ENCODE measurements at places on chromosomes 12 and 14.

DNA sequence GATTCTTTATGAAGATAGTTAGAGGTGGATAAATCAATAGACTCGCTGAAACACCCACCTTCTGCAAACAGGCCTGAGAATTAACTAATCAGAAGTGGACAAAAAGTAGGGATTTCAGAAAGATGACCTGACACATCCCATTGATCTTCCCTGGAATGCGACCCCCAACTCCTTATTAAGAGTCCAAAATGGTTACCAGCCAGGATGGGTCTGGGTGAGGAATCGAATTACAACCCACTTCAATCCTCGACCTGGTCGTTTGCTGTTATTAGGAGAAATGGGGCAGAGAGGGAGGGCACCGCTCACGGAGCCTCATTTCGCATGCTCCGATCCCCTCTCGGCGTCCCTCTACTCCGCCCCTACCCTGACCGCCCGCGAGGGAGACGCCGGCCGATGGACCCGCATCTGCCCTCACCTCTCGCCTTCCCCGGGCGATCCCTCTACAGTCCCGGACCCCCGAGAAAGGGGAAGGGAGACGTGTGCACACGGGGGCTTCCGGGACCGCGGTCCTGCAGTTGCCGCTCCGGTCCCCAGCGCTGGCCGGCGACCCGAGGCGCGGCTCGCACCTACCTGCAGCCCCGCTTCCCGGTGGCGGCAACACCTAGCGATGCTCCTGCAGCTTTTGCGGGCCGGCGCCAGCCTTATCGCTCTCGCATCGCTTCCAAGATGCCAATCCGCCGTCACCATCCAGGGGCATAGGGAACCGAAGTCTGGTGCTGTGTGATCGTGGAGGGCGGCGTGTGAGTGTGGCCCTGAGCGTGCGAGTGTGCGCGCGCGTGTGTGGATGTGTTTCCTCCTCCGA, 69.3 kb upstream of the USP15 start:
- DNase-seq: no peak

DNA sequence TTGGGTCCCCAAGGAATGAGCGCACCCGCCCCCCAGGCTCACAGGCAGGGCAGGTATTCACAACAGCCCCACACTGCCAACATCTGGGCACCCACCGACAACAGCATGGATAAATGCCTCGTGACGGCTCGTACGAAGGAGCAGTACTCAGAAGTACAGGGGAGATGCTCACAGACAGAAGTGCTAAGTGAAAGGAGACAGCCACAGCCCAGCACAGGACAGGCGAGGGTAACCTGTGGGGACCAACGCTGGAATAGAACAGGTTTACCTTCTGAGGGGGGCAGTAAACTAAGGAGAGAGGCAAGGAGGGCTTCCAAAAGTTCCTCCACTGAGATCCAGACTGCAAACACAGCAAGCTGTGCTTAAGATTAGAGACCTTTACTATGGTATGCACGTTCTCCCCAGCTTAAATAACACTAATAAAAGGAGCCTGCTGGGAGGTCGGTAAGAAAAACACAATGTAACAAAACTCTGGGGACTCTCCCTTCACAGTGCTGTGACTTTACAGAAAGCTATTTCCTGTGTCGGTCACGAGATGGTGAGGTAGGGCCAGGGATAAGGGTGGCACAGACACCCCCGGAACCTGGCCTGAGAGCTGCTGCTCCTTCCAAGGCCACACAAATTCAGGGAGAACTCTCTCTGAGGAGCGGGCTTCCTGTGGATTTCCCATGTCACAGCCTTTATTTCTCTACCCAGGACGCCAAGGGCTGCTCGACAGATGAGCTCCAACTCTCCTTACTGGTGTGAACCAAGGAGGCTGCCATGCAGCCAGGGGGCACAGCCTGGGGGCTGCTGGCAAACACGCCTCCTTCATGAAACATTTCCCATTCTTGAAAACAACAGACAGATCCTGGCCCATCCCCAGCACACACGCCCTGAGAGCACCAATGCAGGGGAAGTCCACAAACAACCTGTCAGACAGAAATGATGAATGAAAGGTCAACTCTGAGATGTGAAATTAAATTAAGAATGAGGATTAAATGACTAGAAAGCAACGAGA, 26.3 kb downstream of the SLC15A4 start:
- no peak for DNase-seq

GRCh38 chr12:108196921-108197320, 67.8 kb downstream of the WSCD2 start:
- no peak for DNase-seq

DNA sequence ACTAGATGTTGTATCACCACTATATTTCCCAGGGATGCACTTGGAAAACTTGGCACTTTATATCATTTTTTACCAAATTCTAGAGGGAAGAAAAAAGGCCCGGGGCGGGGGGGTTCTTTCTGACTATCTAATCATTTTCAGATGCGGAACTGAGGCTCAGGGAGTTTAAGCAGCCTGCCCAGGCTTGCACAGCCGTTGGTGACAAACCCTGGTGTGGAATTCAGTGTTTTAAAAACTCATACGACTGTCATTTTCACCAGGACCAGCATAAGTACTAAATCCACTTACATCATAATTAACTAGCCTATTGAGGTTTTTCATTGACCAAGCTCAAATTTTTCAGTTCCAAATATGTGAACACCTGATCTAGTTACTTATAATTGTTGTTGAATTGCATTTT, 181.0 kb downstream of the IPO8 start:
- no peak for DNase-seq

- no peak for DNase-seq
These were observed 22.8 kb upstream of the SSPN start for GRCh38 chr12:26172539-26172938.

DNA sequence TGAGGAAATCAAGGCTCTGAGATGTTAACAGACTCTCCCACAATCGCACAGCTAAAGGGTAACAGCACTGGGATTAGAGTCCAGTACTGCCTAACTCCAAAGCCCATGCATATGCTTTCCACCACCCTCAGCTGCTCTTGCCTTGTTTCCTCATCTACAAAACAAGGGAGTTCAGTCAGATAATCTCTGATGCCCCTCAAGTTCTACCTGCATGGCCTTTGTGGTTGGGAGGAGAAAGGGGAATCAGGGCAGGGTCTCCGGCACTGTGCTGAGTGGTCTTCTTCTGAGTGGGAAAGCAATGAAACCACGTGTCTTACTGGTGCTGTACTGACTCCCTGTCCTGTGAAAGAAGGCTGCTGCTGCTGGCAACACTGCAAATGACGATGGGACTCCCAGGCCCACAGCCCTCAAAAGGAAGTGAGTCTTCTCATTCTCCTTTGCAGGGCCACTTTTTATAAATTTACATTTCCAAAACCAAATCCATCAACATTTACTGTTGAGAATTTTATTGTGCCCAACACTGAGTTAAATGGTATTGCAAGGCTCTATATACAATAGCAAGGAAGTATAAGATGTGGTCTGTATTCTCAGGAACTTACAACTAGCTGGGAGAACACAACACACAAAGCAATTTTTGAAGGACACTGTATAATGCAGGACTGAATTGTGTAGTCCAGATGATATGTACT, 19.7 kb upstream of the DUSP16 start:
- DNase-seq: no peak

- no peak for DNase-seq
These were observed 479.2 kb downstream of the RPS29 start for GRCh38 chr14:49106741-49107667.

GRCh38 chr14:81436296-81437138, 36.4 kb upstream of the STON2 start:
- no peak for DNase-seq

DNA sequence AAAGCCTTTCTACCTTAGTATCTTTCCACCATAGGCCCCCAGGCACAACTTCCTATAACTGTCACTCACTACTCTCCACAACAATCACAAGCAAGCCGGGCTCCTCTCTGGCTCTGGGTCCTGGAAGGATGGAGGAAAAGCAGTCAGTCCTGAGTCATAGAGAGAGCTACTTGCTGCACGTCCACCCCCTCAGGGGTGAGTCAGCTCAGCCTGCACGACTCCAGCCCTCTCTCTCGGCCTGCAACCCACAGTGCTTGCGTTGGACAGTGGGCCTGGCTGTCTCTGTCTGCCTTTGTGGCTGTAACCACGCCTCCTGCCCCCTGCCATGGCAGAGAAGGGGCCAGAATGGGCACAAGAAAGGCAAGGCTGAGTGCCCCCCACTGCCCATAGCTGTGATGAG, 154.1 kb upstream of the FKBP4 start:
- no peak for DNase-seq

DNA sequence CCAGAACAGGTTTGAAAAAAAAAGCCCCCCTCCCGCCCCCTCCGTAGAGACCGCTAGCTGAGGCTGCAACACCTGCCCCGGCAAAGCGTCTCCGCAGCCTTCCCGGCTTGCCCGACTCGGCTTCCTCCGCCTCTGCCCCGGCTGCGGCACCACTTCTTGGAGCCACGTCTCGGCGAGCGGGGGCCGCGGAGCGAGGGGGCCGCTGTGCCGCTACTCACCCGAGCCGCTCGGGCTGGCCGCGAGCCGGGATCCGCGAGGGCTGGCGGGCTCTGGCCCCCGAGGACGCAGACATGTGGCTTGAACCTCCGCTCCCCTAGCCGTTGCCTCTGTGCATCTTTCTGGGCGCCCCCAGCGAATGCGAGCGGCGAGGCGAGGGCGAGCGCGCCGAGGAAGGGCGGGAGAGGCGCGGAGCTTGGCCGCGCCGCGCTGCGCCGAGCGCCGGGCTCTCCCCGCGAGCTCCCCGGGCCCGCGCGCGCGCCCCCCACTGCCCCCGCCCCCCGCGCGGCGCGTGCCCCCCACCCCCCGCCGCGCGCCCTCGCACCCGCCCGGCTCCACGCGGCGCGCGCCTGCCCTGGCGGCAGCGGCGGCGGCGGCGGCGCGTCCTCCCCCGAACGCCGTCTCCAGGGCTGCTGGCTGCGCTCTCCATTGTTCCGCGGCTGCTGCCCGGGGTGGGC, 249.5 kb downstream of the APAF1 start:
- no peak for DNase-seq

DNA sequence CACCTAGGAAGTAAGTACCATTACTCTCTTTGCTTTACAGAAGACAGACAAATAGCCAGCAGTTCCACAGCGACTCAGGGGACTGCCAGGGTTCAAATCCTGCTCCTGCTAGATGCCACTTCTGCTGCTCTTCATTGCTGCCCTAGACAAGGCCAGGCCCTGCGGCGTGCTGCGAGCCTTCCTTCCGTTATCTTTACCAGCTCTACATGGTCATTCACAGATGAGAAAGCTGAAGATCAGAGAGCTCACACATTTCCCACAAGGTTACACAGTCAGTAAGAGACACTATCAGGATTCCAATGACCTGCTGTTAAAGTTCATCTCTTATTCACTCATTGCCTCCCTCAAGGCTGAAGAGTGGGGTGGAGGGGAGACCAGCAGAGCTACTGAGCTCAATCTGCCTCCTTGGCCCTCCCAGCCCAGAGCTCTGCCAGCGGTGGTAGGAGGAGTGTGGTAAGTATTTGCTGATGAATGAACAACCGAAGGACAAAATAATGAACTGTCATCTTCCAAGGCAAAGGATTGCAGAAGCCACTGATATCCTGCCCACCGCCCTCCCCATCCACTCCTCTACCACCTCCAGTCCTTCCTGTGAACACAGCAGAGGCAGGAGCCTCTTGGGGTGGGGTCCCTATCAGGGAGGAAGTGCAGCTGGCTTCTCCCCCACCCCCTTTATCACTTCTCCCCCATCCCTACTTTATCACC, 14.6 kb upstream of the HDAC7 start:
- DNase-seq: no peak

GRCh38 chr12:30805959-30806358, 51.2 kb upstream of the CAPRIN2 start:
- no peak for DNase-seq

DNA sequence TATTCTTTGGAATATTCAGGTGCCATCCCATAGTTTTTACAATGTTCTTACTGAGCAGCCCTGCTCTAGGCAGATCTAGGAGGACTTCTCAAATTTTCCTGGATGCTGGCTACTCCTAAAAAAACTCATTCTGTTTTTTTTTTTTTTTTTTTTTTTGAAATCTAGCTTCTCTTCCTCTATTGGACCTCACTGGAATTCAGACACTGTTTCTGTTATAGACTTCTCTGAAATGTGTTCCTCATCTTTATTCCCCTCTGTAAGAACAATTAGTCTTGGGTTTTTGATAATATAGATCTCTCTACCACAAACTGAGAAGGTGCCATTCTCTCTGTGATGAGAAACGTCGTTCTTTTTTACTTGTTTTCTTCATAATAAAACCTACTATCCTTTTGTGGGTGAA, 115.3 kb upstream of the CCND2 start:
- no peak for DNase-seq

GRCh38 chr12:3964439-3964838, 91.2 kb upstream of the PARP11 start:
- DNase-seq: no peak

- no peak for DNase-seq
These were observed 1168.4 kb downstream of the TMEM121 start for GRCh38 chr14:106694638-106695393.

DNA sequence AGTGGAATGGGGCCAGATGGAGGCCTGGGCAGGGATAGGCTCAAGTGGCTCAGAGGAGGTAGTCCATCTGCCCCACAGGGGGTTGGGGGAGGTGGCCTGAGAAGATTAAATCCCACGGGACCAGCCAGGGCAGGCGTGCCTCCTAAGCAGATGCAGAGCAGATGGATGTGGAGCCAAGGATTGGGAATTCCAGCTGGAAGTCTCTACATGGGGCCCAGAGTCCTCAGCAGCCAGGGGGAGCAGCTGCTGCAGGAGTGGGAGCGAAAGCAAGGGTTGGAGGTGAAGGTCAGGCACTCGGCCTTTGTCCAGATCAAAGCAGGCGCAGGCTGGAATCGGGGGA, 42.4 kb upstream of the VRK1 start:
- DNase-seq: no peak

- no peak for DNase-seq
These were observed 13.2 kb downstream of the KCNH3 start for GRCh38 chr12:49552014-49552413.

- DNase-seq: no peak
These were observed 142.8 kb downstream of the BTG1 start for GRCh38 chr12:92002673-92003382.

- no peak for DNase-seq
These were observed 152.7 kb upstream of the KITLG start for GRCh38 chr12:88733008-88733407.

DNA sequence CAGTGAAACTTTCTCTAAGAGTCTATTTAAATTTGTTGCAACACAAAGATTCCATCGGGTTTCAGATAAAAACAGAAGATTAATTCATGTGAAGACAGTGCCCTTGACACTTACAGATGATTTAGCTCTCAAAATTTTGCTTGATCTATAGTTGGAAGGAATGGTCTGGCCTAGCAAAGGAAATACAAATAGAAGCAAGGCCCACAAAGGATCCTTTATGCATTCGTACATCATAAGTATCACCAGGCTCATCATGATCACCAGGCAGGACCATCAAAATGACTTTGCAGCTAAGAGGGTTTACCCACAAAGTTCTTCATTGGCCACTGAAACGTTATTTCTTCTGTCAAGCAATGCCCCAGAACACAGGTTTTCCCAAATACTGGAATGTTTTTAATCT, 24.8 kb downstream of the JKAMP start:
- DNase-seq: no peak

GRCh38 chr14:62017651-62018230, 255.5 kb downstream of the SNAPC1 start:
- no peak for DNase-seq

Data from stimulated activated CD8-positive, alpha-beta memory T cell treated with anti-CD3 and anti-CD28 coated beads, Interleukin-4, amount 100 ng/mL, for 1 hour (primary cell).